ENCODE measurements at places on chromosomes 7 and 10. TPM values are rescaled to one million over a fixed set of nuclear protein-coding genes. Genes with fewer than 3 reads are reported as not detected.

The PTN gene
- not detected for total RNA-seq

The OR2A7 gene
- total RNA-seq, result 2.7 TPM

The TMEM236 gene
- total RNA-seq, result not detected

The TYW1B gene
- 3.9 TPM for total RNA-seq

The ESYT2 gene
- 76.8 TPM for total RNA-seq

The MMD2 gene
- total RNA-seq, result not detected

The SH2B2 gene
- total RNA-seq, result 0.72 TPM

The ARHGAP21 gene
- 28.9 TPM for total RNA-seq

DNA sequence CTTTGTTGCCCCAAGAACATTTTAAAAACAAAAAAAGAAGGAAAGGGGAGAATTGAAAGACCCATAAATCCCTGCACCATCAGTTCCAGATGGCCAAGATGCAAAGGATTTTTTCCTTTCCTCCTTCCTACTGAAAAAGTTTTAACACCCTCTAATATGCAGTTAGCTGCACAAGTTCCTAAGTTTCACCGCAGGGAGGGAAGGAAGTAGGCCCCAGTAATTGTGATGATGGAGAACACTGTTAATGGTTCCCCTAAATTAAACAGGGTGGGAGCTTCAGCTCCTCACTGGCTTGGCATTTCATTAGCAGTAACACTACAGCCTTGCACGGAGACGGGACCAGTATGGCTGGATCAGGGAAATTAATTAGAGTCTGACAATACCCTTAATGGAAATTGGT, 63.7 kb upstream of the PPIF start:
- DNase-seq, result no peak

GRCh38 chr10:42744134-42744701, 38.4 kb upstream of the BMS1 start:
- DNase-seq, result no peak

DNA sequence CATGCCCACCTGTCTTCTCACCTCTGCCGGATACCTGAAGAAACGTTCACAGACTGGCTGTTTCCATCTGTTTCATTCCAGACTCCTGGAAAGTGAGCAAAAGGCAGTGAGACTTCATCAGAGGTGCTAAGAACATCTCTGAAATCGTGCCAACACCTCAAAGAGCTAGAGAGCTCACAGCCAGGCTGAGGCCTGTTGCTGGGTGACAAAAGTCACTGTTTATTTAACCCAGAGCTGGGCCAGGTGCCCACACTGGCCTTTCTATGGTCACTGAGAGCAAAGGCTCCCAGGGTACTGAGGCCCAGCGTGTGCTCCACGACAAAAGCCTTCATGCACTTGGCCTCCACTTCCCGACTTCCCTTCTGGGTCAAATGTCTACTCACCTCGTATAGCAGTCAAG, 3.7 kb upstream of the NANOS1 start:
- no peak for DNase-seq

- no peak for DNase-seq
These were observed 43.8 kb downstream of the ARL4A start for GRCh38 chr7:12731214-12731656.

DNA sequence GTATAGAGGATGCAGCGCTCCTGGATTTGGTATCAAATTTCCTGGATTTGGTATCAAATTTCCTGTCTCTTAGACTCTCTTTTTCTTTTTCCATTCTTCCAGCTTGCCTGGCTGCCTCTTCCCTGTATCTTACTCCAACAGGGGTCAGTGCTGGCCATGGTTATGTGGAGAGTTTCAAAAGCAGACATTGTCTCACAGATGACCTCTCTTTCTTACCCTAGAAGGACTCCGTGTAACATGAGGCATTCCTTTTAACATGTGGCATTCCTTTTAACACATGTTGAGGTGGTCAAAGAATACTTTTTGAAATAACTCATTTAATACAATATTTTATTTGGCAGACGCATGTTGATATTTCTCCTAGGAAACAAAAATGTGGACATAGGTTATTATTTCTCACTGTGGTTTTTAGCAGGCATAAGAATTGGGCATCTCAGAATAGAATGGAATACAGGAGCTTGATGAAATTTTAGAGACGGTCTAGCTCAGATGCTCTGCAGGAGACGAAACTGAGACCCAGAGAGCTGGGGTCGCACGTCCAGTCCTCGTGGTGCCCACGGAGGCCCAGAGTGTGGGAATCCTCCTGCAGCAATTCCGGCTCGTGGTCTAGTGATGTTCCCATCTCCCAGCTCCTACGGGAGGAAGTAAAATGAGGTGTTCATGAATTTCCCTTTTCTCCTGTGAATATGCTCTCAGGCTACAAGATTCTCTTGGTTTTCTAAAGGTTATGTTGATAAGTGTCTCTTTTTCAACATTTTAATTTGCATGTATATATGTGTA, 59.6 kb upstream of the PITRM1 start:
- DNase-seq, result no peak

- DNase-seq, result no peak
These were observed 35.3 kb upstream of the STARD3NL start for GRCh38 chr7:38142736-38143135.

DNA sequence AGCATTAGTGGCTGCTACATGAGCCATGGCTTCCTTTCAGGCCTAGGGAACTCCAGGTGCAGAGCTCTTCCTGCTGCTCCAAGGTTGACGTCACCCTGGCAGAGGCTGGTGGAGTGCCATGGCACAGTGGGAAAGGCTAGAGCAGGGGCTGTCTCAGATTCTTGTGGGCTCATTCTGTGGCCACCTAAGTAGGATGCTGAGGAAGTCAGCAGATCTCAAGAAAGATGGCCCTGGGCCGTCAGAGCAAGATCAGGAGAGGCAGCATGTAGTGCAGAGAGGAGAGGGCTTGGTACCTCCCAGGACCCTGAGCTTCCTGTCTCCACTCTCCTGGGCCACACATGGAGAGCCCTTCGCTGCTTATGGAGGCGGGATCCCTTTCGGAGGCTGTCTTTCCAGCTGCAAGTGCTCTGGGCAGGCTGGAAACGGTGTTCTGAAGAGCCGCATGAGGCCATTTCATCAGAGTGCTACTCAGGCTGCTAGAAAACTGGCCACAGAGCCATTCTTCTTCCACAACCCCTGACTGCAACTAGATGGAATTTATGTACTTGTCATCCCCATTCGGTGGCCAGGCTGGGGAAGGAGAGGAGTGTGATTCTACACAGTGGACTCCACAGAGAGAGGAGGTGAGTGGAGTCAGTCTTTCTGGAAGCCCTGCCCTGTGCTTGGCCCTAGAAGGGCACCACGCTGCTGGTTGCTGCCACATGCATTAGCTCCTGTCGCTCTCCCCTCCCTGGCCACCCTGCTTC, 304.2 kb downstream of the RPS24 start:
- DNase-seq, result no peak

- DNase-seq, result no peak
These were observed 83.5 kb downstream of the OTUD1 start for GRCh38 chr10:23522345-23522744.

DNA sequence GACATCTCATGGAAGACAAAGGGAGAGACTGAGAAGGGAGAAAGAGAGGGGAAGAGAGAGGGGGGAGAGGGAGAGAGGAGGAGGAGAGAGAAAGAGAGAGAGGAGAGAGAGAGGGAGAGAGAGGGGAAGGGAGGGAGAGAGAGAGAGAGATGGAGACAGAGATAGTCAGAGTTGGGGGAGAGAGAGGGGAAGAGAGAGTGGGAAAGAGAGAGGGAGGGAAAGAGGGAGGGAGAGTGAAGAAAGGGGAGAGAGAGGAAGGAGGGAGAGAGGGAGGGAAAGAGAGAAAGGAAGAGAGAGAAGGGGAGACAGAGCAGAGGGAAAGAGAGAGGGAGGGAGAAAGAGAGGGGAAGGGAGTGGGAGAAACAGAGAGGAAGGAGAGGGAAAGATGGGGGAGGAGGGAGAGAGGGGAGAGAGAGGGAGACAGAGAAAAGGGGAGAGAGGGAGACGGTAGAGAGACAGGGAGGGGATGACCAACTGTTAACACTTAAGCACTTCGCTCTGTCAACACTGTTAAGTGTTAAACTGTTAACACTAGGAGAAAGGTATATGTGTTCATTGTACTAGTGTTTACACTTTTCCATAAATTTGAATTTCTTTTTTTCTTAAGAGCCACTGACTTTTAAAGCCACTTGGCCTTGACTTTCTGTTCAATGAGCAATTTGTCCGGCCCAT, 21.8 kb upstream of the SDK1 start:
- no peak for DNase-seq

DNA sequence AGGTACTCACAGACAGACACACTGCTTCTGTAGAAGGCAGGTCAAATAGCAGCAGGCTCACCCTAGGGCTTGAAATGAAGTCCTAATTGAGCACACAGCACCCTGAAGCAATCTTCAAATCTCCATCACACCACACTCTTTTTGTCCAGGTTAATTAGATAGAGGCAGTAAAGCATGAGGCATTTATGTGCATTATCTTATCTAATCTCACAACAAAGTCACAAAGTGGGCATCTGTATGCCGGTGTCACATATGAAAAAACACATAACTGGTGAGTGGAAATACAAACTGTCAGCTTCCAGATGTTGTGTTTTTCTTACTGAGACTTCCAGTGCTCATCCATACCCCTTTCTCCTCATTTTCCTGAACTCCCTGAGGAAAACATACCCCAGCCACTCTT, 63.8 kb upstream of the NRBF2 start:
- no peak for DNase-seq

GRCh38 chr7:101058355-101058754, 26.9 kb upstream of the TRIM56 start:
- DNase-seq, result peak; percentile 37

- no peak for DNase-seq
These were observed 250.5 kb downstream of the NSUN6 start for GRCh38 chr10:18400906-18401245.

- DNase-seq, result no peak
These were observed 176.4 kb downstream of the ELFN1 start for GRCh38 chr7:1846331-1847065.
